DND-41 (cell line): ENCODE measurements at places on chromosomes 6 and 20.
A peak's percentile ranks its signal among the peaks of the same experiment; 100 is the strongest.

GRCh38 chr6:148790817-148791216 lies 44.0 kb downstream of the UST start:
- no peak for DNase-seq

DNA sequence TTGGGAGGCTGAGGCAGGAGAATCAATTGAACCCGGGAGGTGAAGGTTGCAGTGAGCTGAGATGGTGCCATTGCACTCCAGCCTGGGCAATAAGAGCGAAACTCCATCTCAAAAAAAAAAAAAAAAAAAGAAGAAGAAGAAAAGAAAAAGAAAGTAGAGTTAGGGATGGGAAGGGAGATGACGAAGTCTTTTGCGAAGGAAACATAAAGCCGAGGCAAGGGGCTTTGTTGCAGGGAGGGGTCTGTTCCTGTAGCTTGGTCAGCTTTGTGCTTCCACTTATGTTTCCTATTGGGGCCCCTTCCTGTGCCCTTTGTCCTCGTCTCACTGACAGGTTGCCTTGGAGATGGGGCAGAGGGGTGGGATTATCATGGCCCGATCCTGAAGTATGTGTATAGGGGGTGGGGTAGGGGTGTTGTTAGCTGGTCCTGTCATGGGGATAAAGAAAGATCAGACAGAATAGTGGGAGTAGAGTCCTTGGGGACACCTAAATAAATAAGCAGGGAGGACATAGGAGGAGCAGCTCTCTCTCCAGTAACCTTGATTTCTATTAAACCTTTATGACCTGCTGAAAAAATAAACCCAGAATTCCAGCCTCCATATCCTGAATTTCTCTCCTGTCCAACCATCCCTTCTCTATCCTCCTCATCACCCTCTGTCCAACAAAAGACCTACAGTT lies 1.1 kb upstream of the CLIC1 start:
- DNase-seq, result peak; percentile 62

GRCh38 chr6:157496534-157497095 lies 115.6 kb downstream of the ZDHHC14 start:
- no peak for DNase-seq

DNA sequence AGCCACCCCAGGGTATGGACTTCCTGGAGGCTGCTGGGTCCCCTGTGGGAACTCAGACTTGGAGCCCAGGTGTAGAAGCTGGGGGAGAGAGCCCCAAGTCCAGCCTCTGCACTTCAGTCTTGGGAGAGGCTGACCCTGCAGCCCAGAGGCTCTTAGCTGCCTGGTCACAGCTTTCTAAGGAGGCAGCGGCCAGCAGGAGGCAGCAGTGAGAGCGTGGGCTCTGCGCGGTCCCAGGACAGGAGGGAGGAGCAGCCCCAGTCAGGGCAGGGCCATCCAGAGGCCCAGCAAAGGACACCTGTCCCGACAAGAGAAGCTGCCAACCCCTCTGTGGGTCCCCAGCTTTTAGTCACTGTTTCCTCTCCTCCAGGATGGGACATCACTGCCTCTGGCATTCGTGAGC lies 9.4 kb downstream of the TREML2 start:
- no peak for DNase-seq

GRCh38 chr20:41877911-41878310 lies 259.7 kb upstream of the CHD6 start:
- DNase-seq, result no peak

DNA sequence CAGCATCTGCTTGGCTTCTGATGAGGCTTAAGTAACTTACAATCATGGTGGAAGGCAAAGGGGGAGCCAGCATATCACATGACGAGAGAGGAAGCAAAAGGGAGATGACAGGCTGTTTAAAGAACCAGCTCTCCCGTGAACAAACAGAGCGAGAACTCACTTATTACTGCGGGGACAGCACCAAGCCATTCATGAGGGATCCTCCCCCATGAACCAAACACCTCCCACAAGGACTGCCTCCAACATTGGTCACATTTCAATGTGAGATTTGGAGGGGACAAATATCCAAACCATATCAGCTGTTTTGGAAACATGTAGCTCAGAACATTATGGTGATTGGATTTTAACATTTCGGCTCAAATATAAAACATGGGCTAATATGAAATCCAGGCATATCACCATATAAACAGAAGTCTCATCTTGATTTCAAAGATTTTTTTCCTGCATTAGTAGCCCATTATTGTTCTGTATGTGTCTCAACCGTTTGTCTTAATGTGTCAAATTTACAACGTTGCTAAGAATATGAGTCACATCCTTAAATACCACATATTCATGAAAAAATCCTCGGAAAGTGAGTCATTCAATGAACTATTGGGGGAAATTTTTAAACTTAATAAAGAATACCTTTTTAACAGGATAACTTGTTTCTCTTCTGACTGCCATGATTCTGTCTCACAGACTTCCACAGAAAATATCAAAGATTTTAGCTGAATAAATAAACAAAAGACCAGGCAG lies 894.3 kb downstream of the TFAP2A start:
- no peak for DNase-seq

DNA sequence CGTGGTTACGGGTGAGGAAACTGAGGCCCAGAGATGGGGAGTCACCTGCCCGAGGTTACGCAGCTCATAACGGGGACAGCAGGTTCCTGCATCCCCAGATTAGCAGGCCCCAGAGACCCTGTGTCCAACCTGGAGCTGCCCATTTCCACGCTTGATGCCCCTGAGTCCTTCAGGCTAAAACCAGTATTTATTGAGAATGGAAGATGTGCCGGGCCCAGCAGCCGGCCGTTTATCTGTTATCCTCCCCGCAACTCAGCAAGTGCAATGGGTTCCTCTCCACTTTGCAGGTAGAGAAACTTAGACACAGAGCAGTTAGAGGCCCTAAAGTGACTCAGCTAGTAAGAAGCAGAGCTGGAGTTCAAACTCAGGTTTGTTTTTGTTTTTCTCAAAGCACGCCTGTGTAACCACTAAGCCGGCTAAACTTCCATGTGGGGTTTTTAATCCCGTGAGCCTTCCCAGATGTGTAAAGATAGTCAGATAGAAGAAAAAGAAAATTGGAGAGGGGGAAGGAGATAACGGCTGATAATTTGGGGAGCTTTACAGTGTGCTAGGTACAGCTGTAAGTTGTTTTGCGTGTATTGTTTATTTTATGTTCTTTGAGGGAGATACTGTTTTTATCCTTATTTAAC lies 775 bp downstream of the PFDN4 start:
- DNase-seq, result peak; percentile 43

DNA sequence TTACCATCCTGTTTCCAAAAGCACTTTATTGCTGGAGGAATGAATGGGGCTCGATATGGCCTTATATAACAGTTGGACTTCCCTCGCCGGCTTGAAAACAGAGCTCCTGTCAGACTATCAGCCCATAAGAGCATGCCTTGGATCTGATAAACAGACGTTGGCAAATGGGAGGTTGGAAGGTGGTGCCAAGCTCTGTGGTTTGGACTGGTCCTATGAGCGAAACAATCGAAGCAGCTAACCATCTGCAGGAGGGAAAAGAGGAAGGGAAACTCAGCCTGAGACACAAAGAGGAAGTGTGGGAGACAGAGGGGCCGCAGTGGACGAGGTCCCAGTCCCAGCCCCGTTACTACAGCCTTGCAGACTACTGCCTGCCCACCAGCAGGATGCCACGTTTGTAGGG lies 92.9 kb downstream of the TFAP2C start:
- no peak for DNase-seq

- no peak for DNase-seq
These were observed 25.2 kb upstream of the GTSF1L start for GRCh38 chr20:43752051-43752360.

DNA sequence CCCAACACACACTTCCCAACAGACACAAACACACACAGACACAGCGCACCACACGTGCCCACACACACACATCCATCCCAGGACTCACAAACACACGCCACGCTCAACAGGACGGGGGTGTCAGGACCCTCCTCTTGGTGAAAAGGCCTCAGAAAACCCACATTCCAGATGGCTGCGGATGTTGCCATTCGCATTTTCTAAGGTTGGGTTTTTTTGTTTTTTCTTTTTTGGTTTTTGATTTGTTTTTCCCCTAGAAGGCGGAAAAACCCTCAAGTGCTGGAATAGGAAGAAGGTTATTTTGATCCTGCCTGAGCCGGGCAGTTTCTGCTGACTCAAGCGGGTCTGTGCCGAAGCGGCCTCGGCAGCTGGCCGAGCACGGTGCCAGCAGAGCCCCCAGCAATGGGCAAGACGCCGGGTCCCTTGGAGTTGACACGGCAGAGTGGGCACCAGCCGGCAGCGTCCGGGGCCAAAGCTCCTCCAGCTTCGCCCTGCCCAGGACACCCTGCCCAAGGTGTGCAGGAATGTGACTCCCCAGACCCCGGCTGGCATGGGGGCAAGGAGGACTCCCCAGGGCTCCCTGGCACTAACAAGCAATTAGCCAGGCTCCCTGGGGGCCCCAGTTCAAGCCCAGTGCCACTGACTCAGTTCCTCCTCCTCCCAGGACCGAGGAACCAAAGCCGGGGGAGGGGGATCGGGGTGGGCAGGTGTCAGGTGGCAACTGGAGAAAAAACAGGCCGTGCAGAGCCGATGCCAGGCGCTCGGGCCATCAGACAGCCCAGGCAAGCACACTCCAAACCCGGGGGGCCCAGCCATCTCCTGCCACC lies 40.9 kb upstream of the ZBP1 start:
- DNase-seq, result no peak

DNA sequence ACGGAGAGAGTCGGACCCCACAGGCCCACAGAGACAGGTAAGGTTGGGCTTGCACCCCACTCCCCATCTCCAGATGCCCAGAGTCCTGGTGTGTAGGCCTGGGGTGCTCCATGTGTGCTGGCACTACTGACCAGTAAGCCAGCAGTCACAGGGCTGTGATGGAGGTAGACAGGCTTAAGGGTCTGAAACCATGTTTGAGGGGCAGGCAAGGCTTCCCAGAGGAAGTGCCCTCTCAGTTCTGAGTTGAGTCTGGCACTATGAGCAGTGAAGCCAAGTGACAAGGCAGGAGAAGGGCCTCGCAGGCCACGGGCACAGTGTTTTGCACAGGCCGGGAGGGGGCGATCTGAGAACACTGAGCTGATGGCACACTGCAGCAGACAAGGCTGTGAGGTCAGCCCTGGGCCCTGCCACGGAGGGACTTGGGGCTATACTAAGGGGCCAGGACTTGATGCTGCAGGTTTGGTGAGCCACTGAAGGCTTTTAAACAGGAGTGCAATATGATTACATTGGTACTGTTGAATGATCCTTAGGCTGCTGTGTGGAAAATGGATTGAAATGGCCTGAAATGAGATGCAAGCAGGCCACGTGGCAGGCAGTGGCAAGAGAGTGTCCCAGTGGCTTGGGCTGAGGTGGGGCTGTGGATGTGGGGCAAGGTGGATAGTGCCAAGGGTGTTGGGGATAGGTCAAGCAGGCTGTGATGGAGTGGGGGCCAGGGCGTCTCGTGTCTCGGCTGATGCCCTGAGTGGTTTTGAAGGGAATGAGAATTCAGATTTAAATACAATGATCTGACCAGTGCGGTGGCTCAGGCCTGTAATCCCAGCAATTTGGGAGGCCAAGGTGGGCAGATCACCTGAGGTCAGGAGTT lies 20.3 kb downstream of the TTBK1 start:
- DNase-seq, result peak; percentile 70

GRCh38 chr6:158868122-158868480 lies 48.9 kb upstream of the EZR start:
- peak; percentile 15 for DNase-seq

DNA sequence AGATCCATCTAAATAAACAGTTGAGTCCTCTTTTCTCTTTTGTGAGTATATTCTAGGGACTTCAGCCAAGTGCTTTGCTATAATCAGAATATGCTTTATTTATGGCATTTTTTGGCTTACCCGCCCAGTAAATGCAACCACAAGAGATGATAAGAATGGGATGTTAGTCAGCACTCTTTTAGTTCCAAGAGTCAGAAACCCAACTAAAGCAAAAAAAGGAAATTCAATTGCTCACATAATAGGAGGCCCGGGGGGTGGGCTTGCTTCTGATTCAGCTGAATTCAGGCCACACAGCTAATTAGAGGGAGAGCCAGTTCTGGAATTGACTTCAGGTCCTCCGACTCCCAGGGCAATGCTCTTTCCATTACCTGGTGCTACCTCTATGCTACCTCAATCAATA lies 250.6 kb downstream of the FARS2 start:
- DNase-seq, result no peak

DNA sequence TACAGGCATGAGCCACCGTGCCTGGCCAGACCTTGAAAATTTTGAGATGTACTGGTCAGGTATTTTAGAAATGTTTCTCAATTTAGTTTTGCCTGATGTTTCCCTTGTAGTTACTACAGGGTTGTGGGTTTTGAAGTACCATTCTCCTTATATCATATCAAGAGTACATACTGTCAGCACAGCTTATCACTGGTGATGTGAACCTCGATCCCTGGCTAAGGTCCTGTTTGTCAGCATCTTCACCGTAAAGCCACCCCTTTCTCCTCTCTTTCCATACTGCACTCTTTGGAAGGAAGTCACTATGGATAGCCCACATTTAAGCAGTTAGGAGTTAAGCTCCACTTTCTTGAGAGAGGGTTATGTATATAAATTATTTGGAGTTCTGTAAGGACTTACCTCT lies 27.8 kb downstream of the PHACTR2 start:
- DNase-seq, result no peak

DNA sequence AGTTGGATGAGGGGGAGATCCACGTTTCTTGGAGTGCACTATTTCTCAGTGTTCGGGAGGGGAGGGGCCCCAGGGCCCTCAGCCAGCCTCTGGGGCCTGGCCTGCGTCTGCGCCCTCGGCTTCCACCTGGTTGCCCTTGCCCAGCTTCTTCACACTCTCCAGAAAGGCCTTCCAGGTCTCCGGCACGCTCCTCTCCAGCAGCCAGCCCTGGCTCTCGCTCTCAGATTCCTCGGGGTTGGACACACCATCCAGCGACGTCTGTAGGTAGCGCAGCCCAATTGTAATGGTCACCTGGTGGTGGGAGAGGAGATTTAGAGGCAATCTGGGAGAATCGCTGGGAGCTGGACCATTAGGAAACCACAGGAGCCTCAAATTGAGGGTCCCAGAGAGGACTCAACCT lies 24.2 kb downstream of the PRPH2 start:
- DNase-seq, result no peak

- DNase-seq, result no peak
These were observed 56.2 kb upstream of the PREP start for GRCh38 chr6:105459049-105459448.

GRCh38 chr6:10542213-10542612 lies 21.1 kb downstream of the GCNT2 start:
- DNase-seq, result no peak
